GDM1 (cell line): ENCODE measurements at places on chromosomes 16 and 17.
A peak's percentile ranks its signal among the peaks of the same experiment; 100 is the strongest.

GRCh38 chr17:11279776-11280344, 38.8 kb downstream of the SHISA6 start:
- no peak for DNase-seq

DNA sequence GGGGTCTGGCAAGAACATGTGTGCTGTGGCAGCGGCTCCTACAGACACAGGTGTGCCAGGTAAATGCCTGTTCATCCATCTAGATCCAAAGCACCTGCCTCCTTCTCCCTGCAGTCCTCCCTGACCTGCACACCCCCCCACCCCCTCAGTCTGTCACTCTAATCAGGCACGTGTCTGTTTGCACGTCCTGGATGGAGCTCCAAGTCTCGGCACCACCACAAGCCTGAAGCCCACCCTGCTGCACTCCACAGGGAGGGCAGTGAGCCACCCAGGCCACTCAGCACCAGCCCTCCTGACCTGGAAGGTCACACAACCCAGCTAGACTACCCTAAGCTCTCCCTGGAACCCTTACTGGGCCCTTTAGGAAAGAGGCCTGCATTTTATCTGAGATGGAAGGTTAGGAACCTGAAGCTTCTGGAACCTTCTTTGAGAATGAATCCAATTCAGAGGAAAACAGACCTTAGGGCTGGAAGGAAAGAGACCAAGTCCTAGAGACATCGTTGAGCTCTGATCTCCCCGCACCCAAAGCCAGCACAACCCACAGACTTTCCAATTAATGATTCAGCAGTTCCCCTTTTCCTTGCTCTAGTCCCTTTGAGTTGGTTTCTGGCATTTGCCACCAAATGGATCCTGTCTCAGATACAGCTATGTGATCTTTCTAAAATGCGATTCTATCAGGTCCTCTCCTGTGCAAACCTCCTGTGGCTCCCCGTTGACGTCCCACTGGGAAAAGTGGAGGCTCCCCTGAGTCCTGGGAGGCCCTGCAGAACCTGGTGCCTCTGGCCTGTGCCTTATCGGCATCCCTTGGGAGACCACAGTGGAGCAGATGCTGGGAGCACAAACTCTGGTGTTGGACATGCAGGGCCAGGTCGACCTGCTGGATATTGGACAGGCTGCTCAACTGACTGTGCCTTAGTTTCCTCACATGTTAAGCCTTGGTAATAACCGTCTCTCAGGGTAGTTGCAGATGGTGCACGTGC, 67.9 kb downstream of the PRMT7 start:
- DNase-seq: peak; percentile 3

GRCh38 chr16:529012-529575, 1.6 kb downstream of the CAPN15 start:
- DNase-seq: no peak

DNA sequence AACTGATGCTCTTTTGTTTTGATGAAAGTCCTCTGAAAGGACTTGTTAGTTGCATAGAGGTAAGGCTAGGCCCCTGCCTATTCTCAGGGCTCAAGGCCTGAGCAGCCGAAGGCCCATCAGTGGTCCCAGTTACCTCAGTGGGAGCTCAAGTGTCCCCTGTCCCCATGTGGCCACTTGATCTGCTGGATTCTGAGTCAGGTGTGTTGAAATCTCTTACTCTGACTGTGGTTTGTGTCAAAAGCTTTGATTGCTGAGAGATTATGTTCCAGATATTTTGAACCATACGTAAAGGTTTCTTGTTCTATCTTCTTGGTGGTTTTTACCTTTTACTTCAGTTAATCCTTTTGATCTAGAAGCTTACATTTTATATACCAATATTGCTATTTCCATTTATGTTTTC, 191.7 kb downstream of the LGALS9B start:
- no peak for DNase-seq

- no peak for DNase-seq
Observed at GRCh38 chr16:87098976-87099720, 218.0 kb downstream of the C16orf95 start.

DNA sequence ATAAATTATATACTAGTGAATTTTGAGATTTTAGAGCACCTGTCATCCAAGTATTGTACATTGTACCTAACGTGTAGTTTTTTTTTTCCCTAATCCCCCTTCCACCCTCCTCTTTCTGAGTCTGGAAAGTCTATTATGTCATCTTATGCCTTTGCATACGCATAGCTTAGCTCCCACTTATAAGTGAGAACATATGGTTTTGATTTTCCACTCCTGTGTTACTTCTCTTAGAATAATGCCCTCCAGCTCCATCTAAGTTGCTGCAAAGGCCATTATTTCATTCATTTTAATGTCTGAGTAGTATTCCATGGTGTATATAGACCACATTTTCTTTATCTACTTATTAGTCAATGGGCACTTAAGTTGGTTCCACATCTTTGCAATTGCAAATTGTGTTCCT, 177.0 kb upstream of the C16orf82 start:
- no peak for DNase-seq
